Memory B cell (primary cell): ENCODE measurements at places on chromosomes 11 and 22.

GRCh38 chr11:32385998-32386397 is 49.3 kb downstream of the WT1 start:
- no peak for DNase-seq

DNA sequence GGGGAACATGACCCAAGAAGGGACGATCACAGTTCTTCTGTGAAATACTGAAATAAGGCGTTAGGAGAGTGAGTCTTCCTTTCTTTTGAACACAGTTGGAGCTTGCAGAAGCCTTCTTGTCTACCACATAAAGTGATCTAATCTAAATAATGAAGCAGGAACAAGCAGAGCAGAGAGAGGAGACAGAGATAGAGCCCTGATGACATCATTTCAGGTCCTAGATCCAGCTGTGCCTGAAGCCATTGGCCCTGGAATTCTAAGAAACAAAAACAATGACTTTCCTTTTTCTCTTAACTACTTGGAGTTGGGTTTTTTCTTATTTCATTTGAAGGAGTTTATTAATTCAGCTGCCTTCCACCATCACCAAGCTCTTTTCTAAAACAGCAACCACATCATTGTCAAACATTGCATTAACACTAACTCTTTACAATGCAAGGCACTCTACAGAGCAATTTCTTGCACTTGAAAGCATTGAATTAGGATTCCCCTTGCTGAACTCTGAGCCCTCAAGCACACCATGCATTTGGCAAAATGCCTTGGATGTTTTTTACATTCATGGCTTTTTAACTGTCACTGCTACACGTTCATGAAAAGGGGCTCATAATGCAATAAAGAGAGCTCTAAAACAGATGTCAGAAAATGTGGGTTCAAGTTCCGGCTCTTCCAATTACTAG is 117.2 kb upstream of the TIMP3 start:
- DNase-seq = no peak

GRCh38 chr11:122808478-122808869 is 29.8 kb upstream of the CRTAM start:
- no peak for DNase-seq

GRCh38 chr11:117547195-117547850 is 219.7 kb downstream of the CEP164 start:
- DNase-seq = no peak

DNA sequence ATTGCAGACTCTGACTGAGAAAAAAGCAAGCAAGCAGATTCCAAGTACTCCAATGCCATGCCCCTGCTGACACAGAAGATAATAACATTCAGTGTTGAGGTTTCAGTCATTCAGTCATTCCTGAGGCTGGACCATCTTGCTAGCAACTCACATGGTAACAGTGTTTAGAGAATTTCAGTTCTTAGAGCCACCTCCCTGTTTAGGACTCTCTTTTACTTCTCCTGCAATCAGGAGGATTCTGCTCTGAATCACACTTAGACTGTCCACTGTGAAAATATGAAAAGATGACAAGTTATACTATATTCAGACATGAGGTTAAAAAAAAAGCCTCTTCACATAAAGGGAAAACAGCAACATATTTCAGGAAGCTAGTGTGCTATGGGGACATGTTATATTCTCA is 183.9 kb upstream of the CTSC start:
- DNase-seq = no peak

- no peak for DNase-seq
Observed at GRCh38 chr22:39233710-39234471, 10.9 kb downstream of the PDGFB start.

GRCh38 chr11:112345706-112346105 is 85.0 kb upstream of the PLET1 start:
- DNase-seq = no peak

GRCh38 chr11:125262830-125263218 is 98.3 kb downstream of the PKNOX2 start:
- DNase-seq = no peak

DNA sequence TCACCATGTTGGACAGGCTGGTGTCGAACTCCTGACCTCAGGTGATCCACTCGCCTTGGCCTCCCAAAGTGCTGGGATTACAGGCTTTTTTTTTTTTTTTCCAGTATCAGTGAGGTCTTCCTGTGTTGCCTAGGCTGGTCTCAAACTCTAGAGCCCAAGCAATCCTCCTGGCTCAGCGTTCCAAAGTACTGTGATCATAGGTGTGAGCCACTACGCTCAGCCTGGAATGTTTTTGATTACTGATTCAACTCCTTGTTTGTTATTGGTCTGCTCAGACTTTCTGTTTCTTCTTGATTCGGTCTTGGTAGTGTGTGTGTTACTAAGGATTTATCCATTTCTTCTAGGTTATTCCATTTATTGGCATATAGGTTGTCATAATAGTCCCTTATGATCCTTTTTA is 31.3 kb downstream of the NAGA start:
- no peak for DNase-seq

DNA sequence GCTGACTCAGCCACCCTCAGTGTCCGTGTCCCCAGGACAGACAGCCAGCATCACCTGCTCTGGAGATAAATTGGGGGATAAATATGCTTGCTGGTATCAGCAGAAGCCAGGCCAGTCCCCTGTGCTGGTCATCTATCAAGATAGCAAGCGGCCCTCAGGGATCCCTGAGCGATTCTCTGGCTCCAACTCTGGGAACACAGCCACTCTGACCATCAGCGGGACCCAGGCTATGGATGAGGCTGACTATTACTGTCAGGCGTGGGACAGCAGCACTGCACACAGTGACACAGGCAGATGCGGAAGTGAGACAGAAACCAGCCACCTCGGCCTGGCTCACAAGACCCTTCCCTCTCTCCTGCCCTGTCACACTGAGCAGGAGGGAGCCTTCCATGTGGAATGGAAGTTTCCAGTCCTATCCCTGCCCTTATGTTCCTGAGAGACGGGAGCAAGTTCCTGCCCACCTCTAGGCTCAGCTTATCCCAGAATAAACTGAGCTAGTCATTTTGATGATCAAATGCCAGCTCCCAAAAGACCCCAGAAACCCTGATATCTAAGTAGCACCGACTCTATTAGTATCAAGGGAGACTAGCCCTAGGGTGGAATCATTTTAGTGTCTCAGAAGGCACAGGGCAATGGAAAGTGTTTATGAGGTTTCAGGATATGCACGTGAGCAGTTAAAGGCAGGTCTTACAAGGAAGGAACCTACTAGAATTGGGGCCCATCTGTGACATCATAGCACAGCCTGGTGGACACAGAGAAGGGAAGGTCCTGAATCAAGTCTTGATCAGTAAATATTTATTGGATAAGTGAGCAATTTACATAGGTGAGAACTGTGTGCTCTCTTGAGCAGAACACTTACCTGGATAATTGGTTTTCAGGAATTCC is 6.3 kb upstream of the IGLL5 start:
- DNase-seq = no peak
